ENCODE measurements at places on chromosomes 5 and 9. TPM values are rescaled to one million over a fixed set of nuclear protein-coding genes. Genes with fewer than 3 reads are reported as not detected.

The NR2F1-AS1 gene
- total RNA-seq = 4.3 TPM

The SH3GL2 gene
- 0.06 TPM for total RNA-seq

The CARTPT gene
- not detected for total RNA-seq

The CCDC107 gene
- 31.6 TPM for total RNA-seq

The GNPDA1 gene
- 63.4 TPM for total RNA-seq

The GAPT gene
- total RNA-seq = not detected

Measured in A549 treated with GW870086 at 1 μM for 4 hours (cell line).